ENCODE measurements at places on chromosomes 3 and 15. TPM values are rescaled to one million over a fixed set of nuclear protein-coding genes. Genes with fewer than 3 reads are reported as not detected.

DNA sequence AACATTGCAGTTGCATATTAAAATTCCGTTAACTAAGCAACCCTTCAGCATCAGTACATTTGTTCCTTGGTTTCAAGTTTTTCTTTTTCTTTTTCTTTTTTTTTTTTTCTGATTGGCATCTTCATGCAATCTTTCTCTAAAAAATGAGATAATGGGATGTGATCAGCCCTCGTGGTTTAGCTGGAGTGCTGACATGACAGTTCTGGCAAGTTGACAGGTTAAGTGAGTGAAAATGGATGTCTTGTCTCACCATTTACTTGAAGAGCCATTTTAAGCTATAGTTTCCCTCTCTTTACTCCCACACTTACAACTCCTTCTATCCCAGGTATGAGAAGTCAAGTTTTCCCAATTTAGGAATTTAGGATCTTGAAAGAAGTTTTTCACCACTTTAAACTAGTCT is 495.2 kb downstream of the ROBO2 start:
- DNase-seq = no peak

- no peak for DNase-seq
Observed at GRCh38 chr3:42036483-42036823, 54.7 kb upstream of the TRAK1 start.

GRCh38 chr15:62112616-62113593 is 46.1 kb downstream of the C2CD4A start:
- no peak for DNase-seq

GRCh38 chr3:168260859-168261258 is 165.1 kb upstream of the GOLIM4 start:
- no peak for DNase-seq

DNA sequence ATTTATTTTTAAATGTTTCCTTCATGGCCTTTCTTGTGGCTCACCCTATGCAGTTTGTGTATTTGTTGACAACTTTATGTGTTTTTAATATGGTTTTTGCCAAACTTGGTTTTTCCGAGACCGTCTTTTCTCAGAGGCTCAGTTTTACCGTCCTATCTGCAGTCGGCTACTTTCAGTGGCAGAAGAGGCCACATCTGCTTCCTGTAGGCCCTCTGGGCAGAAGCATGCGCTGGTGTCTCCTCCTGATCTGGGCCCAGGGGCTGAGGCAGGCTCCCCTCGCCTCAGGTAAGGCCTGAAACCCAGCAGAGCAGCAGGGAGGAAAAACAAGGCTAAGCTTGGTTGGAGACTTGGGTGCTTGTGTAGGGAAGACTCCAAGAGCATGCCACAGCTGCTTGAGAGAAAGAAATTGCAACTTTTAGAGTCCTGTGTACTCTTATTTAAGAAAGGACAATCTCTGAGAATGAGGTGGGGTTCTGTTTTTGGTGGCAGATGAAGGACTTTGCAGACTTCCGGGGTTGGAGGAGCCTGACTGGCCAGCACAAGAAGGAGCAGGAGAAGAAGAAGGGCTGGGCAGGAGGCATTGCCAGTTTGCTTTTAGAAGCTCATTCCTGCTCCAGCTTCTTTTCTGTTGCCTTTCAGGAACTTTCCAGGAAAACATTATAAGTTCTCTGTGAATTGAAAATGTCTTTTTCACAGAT is at the start of gene TIGIT:
Gene TIGIT, plus strand, starts transcription at position 191 of the 698 bp plus-strand sequence. Its CDS starts 34 bp downstream, at position 225.
- DNase-seq = no peak

- no peak for DNase-seq
Observed at GRCh38 chr3:148881286-148881685, 16.2 kb downstream of the CPA3 start.

DNA sequence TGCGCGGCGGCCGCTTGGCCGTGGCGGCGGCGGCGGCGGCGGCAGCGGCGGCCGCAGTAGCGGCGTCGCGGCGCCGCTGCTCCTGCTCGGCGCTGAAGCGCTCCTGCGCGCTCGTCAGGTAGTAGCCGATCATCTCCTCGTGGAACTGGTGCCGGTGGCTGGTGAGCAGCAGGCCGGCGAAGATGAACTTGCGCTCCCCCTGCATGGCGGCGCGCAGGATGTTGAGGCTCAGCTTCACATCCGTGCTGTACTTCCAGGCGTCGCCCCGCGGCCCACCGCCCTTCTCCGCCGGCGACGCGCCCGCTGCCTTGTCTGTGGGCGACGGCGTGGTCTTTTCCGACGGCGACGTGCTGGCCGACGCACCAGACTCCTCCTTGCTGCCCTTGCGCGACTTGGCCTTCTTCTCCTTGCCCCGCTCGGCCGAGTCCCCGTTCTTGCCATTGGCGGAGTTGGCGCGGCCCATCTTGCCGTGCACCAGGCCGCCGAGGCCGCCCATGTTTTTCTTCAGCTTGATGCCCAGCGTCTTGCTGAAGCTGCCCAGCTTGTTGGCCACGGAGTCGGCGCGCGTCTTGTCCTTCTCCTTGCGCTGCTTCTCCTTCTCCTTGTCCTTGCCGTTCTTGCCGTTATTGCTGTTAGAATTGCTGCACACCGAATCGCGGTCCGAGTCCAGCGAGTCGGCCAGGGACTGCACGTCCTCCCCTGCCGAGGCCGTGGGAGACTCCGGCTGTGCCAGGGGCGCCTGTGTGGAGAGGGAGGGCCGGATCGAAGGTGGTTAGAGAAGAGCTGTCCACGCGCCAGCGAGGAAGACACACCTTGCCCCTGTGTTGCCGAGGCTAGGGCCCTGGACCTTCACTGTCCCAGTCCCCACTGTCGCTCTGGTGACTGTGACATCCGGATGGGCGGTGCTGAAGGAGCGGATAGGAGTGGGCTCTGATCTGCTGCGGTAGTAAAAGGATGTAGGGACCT is 157.6 kb downstream of the KLF13 start:
- peak; percentile 58 for DNase-seq

DNA sequence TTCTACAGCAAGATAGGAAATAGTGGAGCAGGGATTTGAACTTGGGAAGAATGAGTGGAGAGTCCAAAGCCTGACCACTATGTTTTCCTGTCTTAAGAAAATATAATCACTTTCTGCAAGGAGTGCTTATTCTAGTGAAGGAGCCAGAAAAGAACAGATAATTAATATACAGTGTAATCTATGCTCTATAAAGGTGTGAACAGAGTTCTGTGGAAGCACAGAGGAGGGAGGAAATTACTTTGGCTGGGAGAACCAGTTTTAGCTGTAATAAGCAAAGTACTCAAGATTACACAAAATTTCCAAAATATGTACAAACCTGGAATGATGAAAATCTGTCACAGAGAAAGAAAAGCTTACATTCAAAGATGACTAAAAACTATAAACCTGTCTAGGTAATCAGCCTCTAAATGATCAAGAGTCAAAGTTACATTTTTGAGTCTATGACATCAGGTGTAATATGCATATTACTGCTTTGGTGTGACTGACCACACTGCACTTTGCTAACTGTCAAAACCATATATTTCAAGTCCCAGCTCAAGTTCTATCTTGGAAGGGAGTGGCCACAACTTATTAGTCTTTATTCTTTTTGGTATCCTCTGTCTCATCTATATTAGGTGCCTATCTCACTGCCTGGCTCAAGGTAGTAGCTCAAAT is 40.7 kb upstream of the MB21D2 start:
- no peak for DNase-seq

DNA sequence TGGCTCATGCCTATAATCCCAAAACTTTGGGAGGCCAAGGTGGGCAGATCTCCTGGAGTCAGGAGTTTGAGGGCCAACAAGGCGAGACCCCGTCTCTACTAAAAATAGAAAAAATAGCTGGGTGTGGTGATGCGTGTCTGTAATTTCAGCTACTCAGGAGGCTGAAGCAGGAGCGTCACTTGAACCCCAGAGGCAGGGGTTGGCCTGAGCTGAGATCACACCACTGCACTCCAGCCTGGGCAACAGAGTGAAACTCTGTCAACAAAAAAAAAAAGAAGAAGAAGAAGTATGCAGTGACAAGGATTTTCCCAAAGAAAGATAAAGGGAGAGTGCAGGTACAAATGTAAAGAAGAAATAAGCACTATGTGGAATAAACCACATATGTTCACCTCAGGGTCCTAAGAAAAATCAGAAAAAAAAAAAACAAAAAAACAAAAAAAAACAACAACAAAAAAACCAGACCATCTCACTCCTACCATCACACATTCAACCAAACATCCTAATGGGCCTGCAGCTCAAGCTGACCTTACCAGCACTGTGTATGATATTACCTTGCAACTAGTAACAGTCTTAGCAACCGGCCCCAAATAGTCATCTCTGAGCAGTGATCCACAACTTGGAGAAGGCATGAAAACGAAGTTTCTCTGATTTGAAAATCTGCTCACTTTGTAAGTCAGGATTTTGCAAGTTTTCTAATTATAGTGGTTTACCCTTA is 296.7 kb upstream of the PROK2 start:
- DNase-seq = no peak

DNA sequence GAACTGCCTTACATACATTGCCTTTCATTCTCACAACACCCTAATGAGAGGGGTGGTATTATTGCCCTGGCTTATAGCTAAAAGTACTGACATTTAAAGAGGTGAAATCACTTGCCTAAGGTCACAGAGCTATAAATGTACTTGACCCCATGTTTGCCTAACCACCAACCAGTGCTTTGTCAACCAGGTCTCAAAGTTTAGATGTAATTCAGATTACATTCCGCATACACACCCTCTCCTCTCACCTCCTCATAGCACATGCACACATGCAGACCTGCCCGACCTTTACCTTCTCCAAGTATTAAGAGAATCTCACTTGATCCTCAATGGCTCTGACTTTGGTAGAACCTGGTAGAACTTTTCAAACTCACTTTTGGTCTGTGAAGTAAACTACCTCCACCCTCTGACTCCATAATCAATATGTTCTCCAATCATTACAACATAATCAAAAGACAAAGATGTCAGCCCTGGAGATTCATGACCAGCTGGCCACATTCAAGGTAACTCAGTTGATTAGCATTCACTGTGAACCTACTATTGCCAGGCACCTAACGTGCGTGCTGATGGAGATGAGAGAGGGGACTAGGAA is 63.2 kb upstream of the HES1 start:
- DNase-seq = no peak

DNA sequence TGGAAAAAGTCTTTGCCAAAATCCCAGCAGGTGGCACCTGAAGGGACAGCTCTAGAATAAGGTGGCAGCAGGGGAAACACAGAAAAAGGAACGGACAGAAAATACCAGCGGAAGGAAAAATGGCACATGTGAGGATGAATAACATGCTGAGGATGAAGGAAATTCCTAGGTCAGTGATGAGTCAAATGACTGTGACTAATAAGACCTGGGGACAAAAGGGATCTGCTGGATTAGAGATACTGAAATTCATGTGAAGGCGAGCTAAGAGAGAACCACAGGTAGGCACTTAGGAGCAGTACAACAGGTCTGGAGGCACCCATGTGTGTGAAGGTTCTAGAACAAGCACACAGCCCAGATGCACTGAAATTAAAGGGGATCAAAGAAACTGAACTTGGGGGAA is 482.5 kb downstream of the FOXP1 start:
- no peak for DNase-seq

DNA sequence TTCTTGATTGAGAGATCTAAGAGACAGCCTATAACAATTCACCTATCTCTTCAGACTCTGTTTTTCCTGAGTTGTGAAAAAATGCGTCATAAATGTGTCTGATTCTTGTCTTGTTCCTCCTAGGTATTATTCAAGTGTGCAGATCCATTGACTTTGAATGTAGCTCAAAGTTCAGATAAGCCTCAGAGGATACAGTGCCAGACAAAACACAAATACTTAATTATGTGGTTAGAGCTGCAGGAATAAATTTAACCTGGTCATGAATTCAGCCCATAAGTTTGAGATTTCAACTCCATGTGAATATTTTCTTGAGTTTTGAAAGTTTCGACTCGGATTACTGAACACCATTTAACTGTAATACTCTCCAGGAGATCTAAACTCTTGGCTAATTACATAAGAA is 174.0 kb downstream of the ECT2 start:
- DNase-seq = no peak

- DNase-seq = no peak
Observed at GRCh38 chr3:152339881-152340505, 71.3 kb downstream of the MBNL1 start.

GRCh38 chr15:92614791-92615785 is 40.5 kb downstream of the FAM174B start:
- no peak for DNase-seq

GRCh38 chr15:81411051-81411450 is 37.0 kb upstream of the TMC3 start:
- DNase-seq = no peak

- DNase-seq = no peak
Observed at GRCh38 chr3:119309591-119309990, 15.4 kb downstream of the ARHGAP31 start.

DNA sequence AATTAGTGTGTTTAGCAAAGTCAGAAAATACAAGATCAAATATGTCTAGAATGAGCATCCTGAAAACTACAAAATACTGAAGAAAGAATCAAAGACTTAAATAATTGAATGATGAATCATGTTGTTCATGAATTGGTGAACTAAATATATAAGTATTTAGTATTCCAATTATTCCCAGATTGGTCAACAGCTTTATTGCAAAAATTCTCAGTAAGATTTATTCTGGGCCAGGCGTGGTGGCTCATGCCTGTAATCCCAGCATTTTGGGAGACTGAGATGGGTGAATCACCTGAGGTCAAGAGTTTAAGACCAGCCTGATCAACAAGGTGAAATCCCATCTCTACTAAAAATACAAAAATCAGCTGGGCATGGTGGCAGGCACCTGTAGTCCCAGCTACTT is 250.0 kb upstream of the NECTIN3 start:
- DNase-seq = no peak

DNA sequence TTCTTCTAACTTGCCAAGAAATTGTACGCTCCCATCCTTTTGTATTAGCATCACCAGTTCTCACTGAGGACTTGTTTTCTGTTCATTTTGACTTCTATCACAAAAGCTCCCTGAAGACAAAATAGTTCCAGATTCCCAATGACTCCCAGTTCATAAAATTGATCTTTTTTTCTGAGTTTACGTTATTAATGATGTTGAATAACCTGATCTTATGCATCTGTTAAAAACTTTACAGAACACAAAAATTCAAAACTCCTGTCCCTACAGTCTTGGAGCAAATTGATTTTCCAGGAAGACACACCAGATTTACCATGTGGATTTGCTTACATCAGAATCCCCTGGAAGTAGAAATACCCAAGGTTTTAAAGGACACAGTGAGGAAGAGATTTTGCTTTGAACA is 8.3 kb upstream of the KCNMB2 start:
- DNase-seq = no peak

DNA sequence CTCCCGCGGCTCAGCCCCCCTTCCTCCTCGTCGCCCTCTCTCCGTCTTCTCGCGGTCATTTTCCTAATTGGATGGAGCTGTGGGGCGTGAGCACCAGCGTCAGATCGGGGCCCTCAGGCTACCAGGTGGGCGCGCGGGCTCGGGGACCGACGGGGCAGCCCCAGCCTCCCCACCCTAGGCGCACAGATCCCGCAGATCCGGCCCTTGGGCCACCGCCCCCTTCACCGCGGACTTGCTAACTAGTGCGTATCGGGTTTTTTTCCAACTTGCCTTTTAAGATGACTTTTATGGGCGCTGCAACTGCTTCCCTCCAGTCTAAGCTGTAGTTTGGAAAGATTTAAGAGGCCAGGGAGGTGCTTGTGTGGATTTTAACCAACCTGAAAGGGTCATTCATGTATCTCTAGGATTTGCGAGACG is 1.3 kb downstream of the ZNF710 start:
- DNase-seq = peak; percentile 68

The ZNF592 gene
- 40.8 TPM for total RNA-seq

The TM4SF1 gene
- not detected for total RNA-seq

The LRRIQ4 gene
- total RNA-seq = not detected

The XCR1 gene
- not detected for total RNA-seq

The MNS1 gene
- not detected for total RNA-seq

The SAMMSON gene
- total RNA-seq = not detected

The ELL3 gene
- total RNA-seq = 1.8 TPM

The ITIH1 gene
- not detected for total RNA-seq

The ADPGK gene
- 98.1 TPM for total RNA-seq

The GABRR3 gene
- total RNA-seq = 0.17 TPM

The GNAT1 gene
- total RNA-seq = not detected

The IL17RC gene
- total RNA-seq = 0.81 TPM

Data from CD4-positive, alpha-beta memory T cell (primary cell).